Non-pigmented ciliary epithelial cell (primary cell): ENCODE measurements at places on chromosomes 7 and 10.

DNA sequence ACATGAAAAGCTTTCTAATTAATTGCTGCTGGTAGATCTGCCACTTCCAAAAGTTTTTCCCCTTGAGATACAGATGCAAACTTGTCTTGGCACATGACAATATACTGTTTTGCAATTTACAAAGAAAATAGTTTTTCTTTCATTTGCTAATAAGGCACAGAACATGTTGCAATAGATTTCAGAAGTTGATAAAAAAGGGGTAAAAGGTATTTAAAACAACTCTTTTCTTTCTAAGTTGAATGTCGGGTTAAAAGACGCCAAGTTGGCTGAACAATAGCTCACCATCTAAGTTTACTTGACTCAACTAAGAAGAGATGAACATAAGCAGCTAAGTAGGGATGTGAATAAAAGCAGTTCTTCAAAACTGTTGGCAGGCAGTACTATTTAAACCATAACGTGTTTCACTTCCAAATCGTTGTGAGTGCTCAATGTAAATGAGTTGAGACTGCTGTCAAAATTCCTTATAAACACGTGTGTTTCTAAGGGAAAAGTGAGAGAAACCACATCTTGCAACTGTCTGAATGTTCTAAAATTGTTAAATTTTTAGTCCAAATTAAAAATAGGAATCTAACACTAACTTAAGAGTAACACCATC, 14.5 kb upstream of the THSD7A start:
- no peak for DNase-seq

DNA sequence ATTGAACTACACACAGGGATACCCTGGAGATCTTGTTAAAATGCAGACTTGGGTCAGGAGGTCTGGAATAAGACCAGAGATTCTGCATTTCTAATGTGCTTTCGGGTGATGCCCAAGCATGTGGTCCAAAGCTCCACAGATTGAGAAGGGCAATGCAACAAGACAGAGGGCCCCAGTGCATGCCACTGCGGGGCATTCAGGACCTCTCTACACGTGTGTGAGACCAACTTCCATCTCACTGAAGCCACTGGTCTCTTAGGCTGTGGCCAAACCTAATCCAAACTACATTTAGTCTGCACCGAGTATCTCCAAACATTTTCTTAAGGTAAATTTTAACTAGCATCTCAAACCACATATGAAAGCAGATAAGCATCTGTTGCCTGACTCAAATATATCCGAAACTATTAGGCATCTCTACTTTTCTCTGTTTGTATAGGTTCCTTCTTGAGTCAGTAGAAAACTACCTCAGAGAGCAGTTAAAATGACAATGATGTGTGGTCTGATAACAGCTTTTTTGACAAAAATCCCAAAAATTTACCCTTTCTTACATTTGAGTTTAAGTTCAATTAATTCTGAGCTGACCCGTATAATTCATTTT, 107.5 kb downstream of the ELMO1 start:
- no peak for DNase-seq

- no peak for DNase-seq
Observed at GRCh38 chr7:55723621-55723941, 139.0 kb downstream of the SEPTIN14 start.

DNA sequence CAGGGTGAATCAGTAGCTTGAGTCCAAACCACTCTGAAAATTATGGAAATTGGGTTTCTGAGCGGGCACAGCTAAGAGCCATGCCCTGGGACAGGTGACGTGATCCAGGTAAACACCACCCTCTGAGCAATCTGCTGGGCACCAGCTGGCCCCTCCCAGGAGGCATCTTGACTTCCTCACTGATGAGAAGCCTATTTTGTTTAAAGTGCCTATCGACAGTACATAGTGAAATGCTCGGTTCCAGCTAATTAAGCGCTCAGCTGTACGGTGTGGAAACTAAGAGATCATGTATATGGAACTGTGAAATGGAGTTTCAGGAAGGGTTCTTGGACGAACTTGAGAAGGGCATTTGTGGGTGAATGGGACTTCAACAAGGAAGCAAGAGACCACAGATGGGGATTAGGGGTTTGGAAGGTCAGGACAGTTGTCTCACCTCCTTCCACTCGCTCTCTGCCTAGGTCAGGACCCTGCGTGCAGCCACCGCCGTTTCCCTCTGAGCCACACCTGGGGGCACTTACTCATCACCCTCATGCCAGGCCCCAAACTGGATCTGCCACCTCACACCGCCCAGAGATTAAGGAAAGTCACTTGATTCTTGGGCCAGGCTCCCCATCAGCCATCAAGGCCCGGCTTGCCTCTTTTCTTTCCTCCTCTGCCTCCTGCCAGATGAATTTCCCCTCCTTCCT, 3.2 kb downstream of the ITPRIP start:
- no peak for DNase-seq

- DNase-seq, result no peak
Observed at GRCh38 chr10:44619521-44619920, 234.6 kb upstream of the CXCL12 start.

DNA sequence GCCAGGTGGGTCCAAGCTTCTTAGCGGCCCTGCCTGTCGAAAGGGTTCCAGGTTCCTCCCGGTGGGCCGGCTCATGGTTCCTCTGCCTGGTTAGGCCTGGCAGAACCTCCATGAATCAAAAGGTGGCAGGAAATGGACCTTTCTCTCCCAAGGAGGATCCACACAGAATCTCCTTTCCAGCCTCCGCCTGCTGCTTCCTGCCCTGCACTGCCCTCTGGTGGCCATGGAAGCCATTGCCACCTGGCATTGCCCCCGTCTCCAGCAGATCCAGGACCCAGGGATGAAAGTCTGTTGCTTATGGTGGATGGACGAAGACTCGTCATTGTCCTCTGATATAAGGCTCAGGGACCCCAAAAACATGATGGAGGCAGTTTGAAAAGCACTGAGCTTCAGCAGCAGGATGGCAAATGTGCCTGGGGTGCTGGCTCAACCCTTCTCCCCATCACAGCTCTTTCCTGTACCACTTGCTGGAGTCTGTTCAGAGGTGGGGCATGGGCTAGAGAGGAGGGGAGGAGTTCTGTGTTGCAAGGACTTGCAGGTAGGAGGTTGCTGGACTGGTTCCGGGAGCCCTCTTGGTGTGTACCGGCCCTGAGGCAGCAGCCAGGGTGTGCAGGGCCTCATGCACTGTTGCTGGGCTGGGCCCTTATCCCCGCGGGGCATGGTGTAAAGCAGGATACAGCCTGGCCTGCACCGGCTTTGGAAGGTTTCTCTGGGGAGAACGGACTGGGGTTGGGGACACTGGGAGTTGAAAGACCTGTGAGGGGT, 11.3 kb upstream of the INMT start:
- DNase-seq, result peak; percentile 19

DNA sequence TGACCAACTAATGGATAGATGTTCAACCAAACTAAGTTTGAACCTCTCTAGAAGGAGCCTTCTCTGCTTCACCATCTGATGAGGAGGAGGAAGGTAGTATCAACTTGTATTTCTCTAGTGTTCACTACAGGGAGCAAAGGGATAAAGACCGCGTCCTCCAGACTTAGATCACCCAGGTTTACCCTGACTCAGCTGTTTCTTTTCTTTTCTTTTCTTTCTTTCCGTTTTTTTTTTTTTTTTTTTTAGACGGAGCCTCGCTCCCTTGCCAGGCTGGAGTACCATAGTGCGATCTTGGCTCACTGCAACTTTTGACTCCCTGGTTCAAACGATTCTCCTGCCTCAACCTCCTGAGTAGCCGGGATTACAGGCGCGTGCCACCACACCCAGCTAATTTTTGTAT, 59.8 kb downstream of the C10orf105 start:
- DNase-seq, result no peak

DNA sequence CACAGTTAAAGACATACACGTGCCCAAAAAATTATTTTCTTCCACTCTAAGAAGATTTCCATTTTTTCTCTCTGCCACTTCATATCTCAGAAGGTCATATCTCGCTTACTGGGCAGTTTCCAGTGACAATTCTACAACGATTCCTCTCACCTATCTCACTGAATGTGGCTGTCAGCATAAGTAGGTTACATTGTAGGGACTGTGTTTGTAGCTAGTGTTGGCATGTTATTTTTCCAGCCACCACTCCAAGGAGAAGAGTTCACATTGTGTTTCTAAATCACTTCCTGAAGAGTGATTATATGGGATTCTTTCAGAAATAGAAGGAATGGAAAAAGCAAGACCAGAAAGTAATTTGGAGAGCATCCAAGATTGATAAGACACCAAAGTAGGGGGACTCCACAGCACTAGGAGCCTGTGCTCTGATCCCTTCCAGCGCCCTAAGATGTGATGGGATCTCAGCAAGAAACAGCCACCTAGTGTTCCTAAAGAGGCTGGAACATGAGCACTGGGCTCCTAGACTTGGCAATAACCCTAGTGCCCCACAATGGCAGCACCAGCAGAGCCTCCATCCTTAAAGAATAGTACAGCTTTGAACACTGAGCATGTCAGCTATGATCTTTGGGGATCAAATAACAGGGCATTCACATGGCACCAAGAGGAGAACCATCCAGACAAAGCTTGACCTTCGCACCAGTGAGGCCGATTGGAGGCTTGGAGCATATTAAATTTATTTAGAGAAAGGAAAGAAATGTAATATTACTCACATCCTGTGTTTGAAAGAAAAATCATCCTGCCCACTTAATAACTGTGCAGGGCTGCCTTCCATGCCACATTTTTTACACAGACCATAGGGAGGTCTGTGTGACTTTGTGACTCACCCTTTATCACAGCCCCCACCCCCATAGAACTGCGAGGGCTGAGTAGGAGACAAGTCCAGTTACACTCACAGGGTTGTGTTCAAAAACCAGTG, 51.8 kb downstream of the CAV1 start:
- peak; percentile 93 for DNase-seq

GRCh38 chr10:61961278-61961677, 59.8 kb downstream of the ARID5B start:
- DNase-seq, result no peak

DNA sequence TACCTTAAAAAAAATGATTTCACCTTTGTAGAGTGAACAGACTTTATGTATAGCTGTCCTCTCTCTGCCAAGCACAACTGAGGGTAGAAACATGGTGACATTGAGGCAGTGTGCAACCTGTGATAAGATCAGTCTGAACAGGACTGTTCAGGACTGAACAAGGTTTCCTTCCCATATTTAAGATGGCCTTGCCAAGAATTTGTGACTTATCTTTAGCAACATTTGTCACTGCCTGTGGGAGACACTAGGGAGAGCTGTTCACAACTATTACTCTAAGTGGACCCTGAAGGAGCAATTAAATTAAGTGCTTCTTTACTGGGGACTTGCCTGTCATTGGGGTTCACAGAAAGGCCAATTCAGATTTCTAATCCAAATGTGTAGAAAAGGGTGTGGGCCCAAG, 6.7 kb downstream of the OR13A1 start:
- no peak for DNase-seq

DNA sequence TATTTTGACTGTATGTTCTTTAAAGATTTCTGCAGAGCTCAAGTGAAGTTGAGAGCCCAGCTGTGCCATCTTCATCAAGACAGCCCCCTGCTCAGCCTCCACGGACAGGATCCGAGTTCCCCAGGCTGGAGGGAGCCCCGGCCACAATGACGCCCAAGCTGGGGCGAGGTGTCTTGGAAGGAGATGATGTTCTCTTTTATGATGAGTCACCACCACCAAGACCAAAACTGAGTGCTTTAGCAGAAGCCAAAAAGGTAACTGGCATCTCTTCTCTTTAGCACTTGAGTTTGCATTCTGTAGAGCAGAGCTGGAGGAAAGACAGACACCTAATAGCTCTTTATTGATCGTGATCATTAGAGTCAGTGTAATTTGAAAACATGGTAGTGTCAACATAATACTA, 33.7 kb downstream of the MCM10 start:
- DNase-seq, result no peak

DNA sequence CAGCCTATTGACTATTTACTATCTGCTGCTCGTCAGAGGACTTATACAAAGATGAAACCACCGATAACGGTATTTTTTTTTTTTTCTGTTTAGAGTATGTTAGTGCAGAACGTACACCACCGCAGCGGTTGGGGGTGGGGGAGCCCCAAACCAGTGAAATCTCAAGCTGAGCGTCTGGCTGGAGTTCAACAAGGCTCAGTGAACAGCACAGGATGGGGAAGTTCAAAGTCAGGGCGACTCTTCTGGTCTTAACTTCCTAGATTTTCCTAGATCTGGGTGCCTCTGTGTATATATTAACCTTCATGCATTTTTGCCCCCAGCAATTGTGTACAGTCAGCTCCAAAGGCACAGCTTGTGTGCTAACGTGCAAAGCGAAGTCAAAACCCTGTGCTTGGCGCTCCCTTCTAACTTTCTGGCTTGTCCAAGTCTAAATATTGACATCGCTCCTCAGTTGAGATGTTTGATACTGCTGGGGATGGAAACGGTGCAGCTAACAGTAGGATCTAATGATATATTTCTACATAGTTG, 1.1 kb downstream of the RHOBTB1 start:
- DNase-seq, result no peak

GRCh38 chr7:152759949-152760853, 649 bp downstream of the ACTR3B start:
- DNase-seq, result no peak

- DNase-seq, result no peak
Observed at GRCh38 chr7:90596671-90597562, 796 bp downstream of the CDK14 start.
